T-cell (primary cell): ENCODE measurements at places on chromosomes 1 and 21.

DNA sequence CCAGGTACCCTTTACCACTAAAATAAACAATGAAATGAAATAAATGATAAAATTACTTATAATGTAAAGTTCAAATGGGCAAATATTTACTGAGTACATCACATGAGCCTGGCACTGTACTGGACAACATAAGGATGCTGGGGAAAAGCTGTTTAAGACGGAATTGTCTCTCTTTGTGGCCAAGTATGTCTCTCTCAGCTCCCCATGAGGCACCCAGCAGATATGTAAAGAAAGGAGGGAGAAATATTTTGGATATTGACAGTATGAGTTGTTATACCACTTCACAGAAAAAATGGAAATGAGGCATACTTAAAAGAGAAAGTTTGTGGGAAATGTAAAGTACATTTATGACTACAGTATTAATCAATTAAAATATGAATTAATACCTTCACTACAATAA lies 1.0 kb upstream of the TNFSF4 start:
- DNase-seq: no peak

- no peak for DNase-seq
Observed at GRCh38 chr1:109850827-109851226, 59.8 kb upstream of the CSF1 start.

GRCh38 chr1:11978301-11978700 lies 1.9 kb upstream of the MFN2 start:
- no peak for DNase-seq

GRCh38 chr1:3469849-3470649 lies 15.6 kb downstream of the ARHGEF16 start:
- DNase-seq: no peak

GRCh38 chr1:192904438-192904895 lies 95.6 kb downstream of the RGS2 start:
- no peak for DNase-seq
